ENCODE measurements at places on chromosomes 12 and 14.

DNA sequence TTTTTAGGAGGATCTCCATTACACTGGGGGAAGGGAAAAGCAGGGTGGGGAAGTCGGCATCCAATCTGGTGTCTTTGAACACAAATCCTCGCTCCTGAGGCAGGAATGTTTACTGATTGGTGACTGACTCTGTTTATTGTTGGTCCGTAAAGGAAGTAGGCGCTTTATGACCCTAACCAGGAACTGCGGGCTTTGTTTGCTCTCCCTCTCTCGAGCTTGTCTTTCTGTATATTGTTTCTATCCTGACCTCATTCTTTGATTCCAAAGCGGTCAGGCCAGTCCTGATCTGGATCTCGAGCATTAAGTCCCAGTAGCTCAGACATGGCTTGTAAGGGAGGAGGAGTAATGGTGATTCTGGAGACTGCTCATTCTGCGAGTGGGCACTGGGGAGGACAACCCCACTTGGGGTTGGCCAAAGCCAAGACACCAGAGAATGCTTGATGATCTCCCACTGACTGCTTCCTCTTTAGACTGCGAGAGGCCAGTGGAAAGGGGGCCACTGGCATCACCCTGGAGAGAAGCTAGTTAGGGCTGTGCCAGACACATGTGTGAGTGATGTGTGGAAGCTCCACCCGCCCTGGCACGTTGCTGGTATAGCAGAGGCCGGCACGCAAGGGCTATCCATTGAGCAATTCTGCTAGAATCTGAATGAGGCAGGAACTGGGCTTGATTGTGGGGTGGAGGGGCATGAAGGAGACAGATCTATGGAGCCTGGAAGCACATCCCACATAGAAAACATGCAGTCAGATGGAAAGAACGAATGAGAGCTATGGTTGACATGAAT lies 194.6 kb downstream of the PAX9 start:
- DNase-seq, result no peak

DNA sequence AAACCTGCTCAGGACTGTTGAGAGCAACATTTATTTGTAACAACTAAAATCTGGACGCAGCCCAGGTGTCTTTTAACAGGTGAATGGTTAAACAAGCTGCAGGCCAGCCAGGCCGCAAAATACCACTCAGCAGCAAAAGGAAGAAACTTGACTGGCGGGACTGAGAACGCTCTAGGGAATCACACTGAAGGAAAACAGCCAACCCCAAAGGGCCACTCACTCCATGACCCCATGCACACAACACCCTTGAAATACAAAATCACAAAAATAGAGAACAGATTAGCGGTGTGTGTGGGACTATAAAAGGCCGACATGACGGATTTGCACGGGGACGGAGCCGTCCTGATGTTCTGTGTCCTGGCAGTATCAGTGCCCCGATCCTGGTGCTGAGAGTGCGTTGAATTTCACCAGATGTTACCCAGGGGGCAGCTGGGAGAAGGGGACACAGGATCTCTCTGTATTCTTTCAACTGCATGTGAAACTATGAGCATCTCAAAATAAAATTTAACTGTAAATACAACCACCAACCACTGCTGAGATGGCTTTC lies 23.0 kb downstream of the VPS37B start:
- no peak for DNase-seq

DNA sequence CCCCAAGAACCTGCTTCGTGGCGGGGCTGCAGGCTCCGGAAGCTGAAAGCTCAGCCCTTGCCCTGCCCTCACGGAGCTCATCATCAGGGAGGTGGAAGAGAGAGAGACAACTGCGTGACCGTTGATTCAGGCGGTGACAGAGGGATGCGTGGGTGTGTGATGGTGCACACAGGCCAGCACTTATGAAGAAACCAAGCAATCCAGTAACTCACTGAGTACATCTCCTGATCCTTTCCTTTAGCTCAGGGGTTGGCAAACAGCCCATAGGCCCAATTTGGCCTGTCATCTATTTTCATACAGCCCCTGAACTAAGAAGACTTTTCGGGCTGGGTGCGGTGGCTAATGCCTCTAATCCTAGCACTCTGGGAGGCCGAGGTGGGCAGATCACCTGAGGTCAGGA lies 49.9 kb downstream of the TESC start:
- no peak for DNase-seq

- DNase-seq, result no peak
These were observed 17.7 kb upstream of the POP5 start for GRCh38 chr12:120598674-120599463.

DNA sequence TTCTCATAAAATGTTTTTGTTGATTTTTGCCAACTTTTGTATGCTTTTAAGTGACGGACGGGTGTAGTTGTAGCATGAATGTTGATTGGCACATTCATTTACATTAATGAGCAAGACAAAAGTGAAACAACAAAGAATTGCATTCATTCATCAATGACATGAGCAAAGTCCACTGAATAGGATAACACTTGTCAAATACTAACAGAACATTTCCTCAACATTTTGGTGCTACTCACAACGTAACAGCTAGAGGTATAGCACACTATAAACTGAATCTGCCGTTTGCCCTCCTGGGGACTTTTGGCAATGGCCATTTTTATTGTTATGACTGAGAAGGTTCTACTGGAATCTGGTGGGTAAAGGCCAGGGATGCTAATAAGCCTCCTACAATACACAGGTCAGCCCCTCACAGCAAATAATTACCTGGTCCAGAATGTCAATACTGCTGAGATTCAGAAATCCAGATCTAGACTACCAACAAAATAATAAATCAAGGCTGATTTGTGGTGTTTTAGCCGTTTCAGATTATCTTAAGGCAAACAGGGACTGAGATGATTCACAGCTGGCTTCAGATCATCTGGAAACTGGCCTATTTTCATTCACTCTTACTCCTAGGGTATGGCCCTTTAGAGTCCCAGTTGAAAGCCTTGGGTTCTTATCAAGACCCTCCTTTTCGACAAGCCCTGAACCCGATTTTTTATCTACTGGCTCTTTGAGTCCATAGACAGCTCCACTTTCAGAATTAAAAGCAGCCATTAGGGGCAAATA lies 22.5 kb upstream of the CDKN3 start:
- DNase-seq, result no peak

DNA sequence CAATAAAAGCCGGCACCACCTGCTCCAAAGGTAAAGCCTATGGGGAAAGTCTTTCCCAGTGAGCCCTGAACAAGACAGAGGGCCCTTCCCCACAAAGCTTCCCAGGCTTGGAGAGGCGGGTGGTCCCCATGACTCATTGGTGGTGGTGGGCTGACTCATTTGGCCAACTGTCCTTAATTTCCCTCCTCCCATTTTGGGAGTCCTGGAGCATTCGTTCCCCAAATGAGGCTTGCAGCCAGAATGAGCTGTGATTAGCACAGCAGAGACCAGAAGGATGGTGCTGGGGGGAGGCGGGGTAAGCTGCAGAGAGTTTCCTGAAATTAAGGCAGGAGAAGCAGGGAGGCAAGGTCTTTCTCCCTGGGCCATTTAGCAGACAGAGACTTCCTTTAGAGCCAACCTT lies 241.7 kb downstream of the DPF3 start:
- no peak for DNase-seq

DNA sequence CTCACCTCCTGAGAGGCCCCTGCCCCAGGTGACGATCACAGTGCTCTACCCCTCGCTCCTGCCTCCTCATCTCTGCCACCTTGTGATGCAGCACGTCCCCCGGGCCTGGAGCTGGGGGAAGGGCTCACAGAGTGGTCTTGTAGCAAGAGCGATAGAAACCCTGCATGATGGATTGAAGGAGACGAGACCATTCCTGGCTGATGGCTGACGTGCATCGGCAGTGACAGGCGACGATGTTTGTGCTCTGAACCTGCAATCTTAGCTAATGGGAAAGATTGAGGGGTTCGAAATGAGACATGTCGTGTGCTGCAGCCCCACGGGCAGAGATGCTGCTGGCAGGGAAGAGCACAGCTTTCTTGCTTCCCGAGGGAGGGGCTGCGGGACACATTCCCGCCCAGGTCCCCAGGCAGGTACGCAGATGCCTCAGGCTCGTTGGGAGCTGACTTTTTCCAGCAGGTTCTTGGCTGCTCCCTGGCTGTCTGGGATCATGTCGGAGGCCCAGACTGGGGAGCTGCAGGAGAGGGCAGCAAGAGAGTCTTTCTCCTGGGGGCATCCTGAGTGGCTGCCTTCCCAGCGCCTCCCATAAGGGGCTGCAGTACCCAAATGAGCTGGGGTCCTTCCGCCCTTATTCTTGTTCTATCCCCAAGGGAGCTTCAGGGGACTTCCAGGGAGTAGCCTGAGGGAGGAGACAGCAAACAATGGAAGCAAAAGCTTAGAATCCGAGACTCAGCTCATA lies 38.7 kb upstream of the GPATCH2L start:
- DNase-seq, result no peak

- DNase-seq, result no peak
These were observed 95.6 kb downstream of the DAAM1 start for GRCh38 chr14:59284059-59284458.

DNA sequence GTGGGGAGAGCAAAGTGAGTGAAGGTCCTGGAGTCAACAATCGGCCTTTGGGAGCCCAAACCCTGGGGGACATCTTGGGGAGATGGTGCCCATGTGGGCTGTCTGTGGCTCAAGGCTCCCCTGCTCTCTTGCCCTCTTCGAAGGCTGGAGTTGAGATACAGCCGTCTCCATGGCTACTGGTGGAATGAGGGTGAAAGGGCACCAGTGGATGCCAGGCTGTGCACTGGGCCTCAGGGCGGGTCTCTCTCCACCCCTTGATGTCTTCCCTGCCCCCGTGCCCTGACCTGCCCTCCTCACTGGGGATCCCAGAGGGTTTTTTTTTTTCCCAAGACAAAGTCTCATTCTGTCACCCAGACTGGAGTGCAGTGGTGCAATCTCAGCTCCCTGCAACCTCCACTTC lies 2.0 kb upstream of the ANKRD9 start:
- no peak for DNase-seq

- no peak for DNase-seq
These were observed 9.3 kb downstream of the KRAS start for GRCh38 chr12:25241167-25242020.

GRCh38 chr12:48198672-48198971 lies 4.5 kb downstream of the OR10AD1 start:
- DNase-seq, result peak; percentile 21

DNA sequence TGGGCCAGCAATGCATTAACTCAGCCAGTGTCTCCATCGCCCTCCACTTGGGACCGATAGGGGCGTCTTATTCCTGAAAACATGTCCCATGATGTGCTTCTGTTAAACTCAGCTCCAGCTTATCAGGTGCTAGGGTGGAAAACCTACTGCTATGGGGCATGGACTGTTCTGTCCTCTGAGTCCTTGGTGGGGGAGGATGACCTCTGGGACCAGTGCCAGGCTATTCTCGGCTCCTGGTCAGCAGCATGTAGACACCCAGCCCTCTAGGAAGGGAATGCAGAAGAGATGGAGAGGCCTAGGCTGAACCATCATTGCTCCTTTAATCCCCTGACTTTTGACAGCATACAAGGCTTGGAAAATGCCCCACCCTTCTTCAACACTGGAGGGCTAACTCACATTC lies 486.2 kb downstream of the MED13L start:
- DNase-seq, result no peak

DNA sequence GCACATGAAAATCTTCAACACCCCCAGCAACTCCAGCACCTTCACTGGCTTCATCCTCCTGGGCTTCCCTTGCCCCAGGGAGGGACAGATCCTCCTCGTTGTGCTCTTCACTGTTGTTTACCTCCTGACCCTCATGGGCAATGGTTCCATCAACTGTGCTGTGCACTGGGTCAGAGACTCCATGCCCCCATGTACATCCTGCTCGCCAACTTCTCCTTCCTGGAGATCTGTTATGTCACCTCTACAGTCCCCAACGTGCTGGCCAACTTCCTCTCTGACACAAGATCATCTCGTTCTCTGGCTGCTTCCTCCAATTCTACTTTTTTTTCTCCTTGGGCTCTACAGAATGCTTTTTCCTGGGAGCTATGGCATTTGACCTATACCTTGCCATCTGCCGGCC lies 11.5 kb upstream of the OR11G2 start:
- DNase-seq, result no peak

DNA sequence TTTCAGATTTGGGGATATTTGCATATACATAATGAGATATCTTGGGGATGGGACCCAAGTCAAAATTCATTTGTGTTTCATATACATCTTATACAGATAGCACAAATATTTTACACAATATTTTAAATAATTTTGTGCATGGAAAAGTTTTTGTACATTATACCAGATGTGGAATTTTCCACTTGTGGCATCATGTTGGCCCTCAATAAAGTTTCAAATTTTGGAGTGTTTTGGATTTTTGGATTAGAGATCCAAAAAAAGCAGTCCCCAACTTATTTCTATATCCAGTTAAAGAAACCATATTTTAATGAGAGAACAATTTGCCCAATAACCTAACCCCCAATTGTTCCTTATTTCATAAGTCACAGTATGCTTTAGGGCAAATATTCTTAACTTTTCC lies 4.5 kb downstream of the GNPNAT1 start:
- DNase-seq, result no peak

DNA sequence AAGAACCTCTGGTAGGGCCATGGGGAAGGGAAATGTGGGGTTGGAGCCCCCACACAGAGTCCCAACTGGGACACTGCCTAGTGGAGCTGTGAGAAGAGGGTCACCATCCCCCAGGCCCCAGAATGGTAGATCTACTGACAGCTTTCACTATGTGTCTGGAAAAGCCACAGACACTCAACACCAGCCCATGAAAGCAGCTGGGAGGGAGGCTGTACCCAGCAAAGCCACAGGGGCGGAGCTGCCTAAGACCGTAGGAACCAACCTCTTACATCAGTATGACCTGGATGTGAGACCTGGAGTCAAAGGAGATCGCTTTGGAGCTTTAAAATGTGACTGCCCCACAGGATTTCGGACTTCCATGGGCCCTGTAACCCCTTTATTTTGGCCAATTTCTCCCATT lies 97.8 kb downstream of the HMGA2 start:
- no peak for DNase-seq

- no peak for DNase-seq
These were observed 30.1 kb upstream of the PPP2R5C start for GRCh38 chr14:101731187-101732080.

- DNase-seq, result no peak
These were observed 2.7 kb downstream of the APPL2 start for GRCh38 chr12:105233041-105233905.

GRCh38 chr12:55142669-55143565 lies 16.7 kb downstream of the OR9K2 start:
- peak; percentile 58 for DNase-seq

- DNase-seq, result no peak
These were observed 79.8 kb upstream of the TUNAR start for GRCh38 chr14:95796788-95797187.

All from nephron progenitor cell (in vitro differentiated cells).